ENCODE measurements at places on chromosomes 4 and X. TPM values are rescaled to one million over a fixed set of nuclear protein-coding genes. Genes with fewer than 3 reads are reported as not detected.

GRCh38 chr4:169032883-169033645, 23.0 kb upstream of the CBR4 start:
- H3K4me1 ChIP-seq: no peaks in the 10 kb centered on the region
- DNase-seq: no peak
- H3K27me3 ChIP-seq: no peaks in the 10 kb centered on the region
- H3K36me3 ChIP-seq: no peaks in the 10 kb centered on the region

DNA sequence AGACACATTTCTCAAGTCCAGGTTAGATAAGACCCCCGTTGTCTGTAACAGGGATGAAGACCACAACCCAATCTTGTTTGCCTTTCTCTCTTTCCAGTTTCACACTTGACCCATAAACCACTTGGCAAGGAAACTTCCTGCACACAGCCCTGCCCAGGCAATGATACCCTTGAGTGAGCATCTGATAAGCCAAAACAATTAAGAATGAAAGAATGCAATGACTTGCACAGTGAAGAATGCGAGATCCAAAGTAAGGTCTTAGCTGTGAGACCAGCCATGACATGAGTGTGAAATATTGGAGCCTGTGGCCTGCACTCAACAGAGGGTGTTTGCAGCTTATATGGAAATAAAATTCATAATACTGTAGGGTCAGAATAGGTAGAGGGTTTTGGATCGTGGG, 37.9 kb upstream of the MXRA5 start:
- DNase-seq: no peak
- H3K36me3 ChIP-seq: no peaks in the 10 kb centered on the region
- H3K27ac ChIP-seq: no peak overlapping the region
- H3K4me1 ChIP-seq: no peaks in the 10 kb centered on the region
- no peak overlapping the region for H3K4me3 ChIP-seq

DNA sequence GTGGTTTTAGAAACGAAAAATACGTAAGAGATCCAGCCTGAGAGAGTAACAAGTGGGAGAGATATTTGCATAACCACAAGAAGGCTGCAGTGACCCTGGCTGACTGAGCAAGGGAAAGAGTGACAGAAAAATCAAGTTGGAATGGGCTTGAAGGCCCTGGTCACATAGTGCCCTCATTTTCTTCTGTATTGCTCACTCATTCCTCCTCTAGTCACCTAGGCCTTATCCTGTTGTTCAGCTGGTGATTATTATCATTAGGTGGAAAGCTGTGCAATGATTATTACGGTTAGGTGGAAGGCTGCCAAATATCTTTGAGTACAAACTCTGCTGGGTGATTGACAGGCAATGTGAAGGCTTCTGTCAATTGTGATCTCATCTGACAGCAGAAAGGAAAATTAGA, 2384.1 kb downstream of the PCDH7 start:
- no peaks in the 10 kb centered on the region for H3K36me3 ChIP-seq
- H3K4me1 ChIP-seq: no peaks in the 10 kb centered on the region
- no peak for DNase-seq
- no peak overlapping the region for H3K27ac ChIP-seq
- H3K4me3 ChIP-seq: no peak overlapping the region

DNA sequence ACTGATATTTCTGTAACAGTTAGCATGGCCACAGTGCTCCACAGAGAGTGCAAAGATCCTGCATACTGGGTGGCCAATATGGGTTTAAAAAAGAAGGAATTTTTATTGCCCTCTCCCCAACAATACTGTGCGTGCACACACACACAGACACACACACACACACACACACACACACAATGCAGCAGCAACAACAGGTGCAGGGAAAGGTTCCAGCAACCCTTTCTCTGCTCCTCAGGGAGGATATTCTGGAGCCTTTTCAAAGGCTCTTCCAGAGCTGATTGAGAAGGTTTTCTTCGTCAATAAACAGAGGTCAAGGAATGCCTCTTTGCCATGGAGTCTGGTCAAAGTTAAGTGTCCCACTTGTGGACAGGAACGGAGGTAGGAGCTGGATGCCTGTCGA, 84.8 kb upstream of the ZFP42 start:
- no peaks in the 10 kb centered on the region for H3K27me3 ChIP-seq
- H3K27ac ChIP-seq: no peak overlapping the region

DNA sequence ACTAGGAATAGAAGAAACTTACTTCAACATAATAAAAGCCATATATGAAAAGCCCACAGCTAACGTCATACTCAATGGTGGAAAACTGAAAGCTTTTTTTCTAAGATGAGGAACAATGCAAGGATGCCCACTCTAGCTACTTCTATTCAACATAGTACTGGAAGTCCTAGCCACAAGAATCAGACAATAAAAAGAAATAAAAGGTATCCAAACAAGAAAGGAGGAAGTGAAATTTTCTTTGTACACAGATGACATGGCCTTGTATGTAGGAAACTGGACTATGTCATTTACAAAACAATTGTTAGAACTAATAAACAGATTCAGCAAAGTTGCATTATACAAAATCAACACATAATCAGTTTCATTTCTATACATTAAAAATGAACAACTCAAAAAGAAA, 25.5 kb upstream of the NXT2 start:
- H3K27ac ChIP-seq: no peak overlapping the region
- H3K4me1 ChIP-seq: no peaks in the 10 kb centered on the region
- DNase-seq: no peak
- peaks cover 6% of the 10 kb centered on the region for H3K27me3 ChIP-seq

- H3K27me3 ChIP-seq: no peaks in the 10 kb centered on the region
- H3K4me3 ChIP-seq: no peak overlapping the region
- H3K27ac ChIP-seq: no peak overlapping the region
- no peaks in the 10 kb centered on the region for H3K36me3 ChIP-seq
These were observed 90.5 kb upstream of the ZNF827 start for GRCh38 chr4:146029147-146029546.

DNA sequence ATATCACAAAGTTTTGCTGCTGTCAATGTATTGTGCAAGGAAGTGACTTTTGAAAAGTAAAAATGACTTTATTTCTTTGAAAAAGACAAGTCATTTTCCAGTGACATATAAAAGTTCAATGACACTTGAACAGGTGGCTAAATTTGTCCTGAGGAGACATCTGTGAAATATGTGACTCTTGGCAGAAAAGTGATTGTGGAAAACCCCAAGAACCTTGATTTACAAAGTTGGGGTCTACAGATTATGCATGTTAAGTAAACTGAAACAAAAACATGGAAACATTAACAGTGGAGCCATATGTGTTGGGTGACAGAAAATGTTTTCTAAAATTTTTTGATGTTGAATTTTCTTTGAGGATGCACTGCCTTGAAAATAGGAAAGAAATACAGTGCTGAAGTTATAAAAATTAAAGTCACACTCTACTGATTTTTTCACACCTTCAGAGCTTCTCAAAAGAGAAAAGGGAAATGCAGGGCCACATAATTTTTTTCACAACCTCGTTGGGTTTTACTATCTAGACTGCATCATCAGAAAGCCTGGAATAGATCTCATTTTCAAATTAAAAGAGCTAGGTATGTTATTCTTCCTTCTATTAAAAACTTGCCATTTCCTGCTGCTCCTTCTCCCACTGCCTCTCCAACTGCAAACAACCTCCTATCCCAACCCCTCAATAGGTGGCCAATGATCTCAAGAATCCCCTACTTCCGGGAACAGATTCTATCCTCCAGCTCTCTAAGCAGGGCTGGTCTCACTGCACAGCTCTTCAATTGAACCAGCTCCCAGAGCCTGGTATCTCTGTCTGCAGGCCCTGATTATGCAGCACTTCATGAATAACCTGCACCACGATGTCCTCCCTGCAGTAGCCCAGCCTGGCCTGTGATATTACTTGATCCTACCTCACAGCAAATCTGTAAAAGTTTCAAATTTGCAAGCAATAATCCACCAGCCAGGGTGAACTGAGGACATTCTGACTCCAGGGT, 570.8 kb upstream of the CPEB2 start:
- no peak overlapping the region for H3K27ac ChIP-seq
- no peak overlapping the region for H3K4me3 ChIP-seq
- no peaks in the 10 kb centered on the region for H3K4me1 ChIP-seq

DNA sequence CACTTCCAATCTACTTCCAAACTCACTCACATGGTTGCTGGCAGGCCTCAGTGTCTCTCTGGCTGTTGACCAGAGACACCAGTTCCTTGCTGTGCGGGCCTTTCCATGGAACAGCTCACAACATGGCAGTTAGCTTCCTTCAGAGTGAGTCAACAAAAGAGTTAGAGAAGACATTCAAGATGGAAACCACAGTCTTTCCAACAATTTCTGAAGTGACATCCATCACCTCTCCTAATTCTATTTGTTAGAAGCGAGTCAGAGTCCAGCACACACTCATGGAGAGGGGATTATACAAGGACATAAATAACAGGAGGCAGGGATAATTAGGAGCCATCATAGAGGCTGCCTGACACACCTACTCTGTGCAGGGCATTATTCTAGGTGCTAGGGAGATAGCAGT, 62.5 kb upstream of the TMEM164 start:
- no peaks in the 10 kb centered on the region for H3K36me3 ChIP-seq
- no peak for DNase-seq
- H3K27ac ChIP-seq: no peak overlapping the region
- no peak overlapping the region for H3K4me3 ChIP-seq
- H3K4me1 ChIP-seq: no peaks in the 10 kb centered on the region

DNA sequence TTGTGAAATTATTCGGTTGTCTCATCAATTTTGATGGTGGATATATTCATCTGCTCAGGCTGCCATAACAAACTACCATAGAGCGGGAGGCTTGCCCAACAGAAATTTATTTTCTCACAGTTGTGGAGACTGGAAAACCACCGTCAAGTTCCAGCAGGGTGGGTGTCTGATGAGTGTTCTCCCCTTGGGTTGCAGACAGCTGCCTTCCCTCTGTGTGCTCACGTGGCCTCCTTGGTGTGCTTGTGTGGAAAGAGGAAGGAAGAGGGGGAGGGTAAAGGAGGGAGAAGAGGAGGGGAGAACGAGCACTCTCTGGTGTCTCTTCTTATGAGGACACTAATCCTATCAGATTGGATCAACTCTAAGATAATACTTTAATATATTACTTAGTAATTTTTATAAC, 123.8 kb upstream of the TEX13D start:
- no peaks in the 10 kb centered on the region for H3K27me3 ChIP-seq
- no peak for DNase-seq
- H3K27ac ChIP-seq: no peak overlapping the region
- peaks cover 9% of the 10 kb centered on the region for H3K4me1 ChIP-seq
- H3K4me3 ChIP-seq: no peak overlapping the region
- no peaks in the 10 kb centered on the region for H3K36me3 ChIP-seq

DNA sequence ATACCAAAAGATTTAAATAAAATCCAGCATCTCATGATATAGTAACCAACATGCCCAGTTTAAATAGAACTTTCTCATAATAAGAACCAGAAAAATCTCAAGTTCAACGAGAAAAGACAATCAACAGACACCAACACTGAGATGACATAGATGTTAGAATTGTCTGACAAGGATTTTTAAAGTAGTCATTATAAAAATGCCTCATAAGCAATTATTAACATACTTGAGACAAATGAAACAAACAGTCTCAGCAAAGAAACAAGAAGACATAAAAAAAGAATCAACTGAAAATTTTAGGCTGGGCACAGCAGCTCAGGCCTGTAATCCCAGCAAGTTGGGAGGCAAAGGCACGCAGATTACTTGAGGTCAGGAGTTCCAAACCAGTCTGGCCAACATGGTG, 118.1 kb downstream of the FGF16 start:
- H3K4me3 ChIP-seq: no peak overlapping the region
- H3K27me3 ChIP-seq: no peaks in the 10 kb centered on the region
- no peak for DNase-seq
- peaks cover 7% of the 10 kb centered on the region for H3K36me3 ChIP-seq
- H3K27ac ChIP-seq: no peak overlapping the region

DNA sequence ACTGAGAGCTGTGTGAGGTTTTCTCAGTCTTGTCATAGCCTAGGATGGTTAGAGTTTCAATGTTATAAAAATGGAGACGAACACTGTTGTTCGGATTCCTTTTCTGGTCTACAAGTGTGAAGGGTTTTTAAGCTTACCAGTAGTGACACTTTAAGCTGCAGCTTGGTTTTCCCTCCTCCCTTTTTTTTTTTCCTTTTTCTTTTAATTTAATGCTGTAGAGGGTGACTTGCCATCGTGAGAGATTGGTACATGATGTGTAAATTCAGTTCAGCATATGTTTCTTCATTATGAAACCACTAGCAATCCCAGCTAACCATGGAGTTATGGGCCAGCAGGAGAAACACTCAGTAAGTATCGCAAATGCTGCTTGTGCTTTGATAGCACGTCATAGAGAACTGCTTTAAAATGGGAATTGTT, 165.0 kb downstream of the RAPGEF2 start:
- no peaks in the 10 kb centered on the region for H3K36me3 ChIP-seq
- no peak for DNase-seq
- no peaks in the 10 kb centered on the region for H3K27me3 ChIP-seq
- H3K27ac ChIP-seq: no peak overlapping the region

GRCh38 chrX:2311501-2311900, 189.3 kb downstream of the DHRSX start:
- no peak for DNase-seq
- no peaks in the 10 kb centered on the region for H3K27me3 ChIP-seq
- H3K27ac ChIP-seq: no peak overlapping the region
- no peaks in the 10 kb centered on the region for H3K36me3 ChIP-seq

GRCh38 chrX:74370487-74370886, 50.8 kb upstream of the SLC16A2 start:
- no peak overlapping the region for H3K27ac ChIP-seq
- H3K36me3 ChIP-seq: no peaks in the 10 kb centered on the region
- H3K27me3 ChIP-seq: no peaks in the 10 kb centered on the region
- DNase-seq: no peak

DNA sequence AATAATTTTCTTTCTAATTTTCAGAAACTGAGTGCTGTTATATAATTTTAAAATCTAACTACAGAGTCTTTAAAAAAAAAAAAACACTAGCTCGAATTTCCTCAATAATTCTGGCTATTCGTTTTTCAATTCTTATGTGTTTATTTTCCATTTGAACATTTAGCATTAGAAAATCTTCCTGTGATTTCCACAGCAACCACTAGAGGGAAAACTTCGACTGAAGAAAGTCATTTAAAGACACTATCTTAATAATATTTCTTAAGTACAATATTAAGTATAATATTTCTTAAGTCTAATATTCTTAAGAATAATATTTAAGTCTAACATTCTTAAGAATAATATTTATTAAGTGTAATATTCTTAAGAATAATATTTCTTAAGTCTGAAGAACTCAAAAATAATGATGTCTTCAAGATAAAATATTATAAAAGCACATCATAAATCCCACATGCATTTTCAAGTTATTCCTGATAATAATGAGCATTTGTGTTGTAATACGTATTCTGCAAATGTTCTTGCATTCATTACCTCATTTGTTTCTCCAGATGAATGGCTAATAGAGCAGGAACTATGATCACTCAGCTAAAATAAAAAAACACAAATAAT, 118.4 kb upstream of the WDR17 start:
- no peak overlapping the region for H3K4me3 ChIP-seq
- no peak for DNase-seq
- no peaks in the 10 kb centered on the region for H3K4me1 ChIP-seq
- no peaks in the 10 kb centered on the region for H3K36me3 ChIP-seq
- no peak overlapping the region for H3K27ac ChIP-seq
- no peaks in the 10 kb centered on the region for H3K27me3 ChIP-seq

GRCh38 chr4:15833801-15834200, 55.7 kb downstream of the CD38 start:
- DNase-seq: no peak
- H3K36me3 ChIP-seq: no peaks in the 10 kb centered on the region

Gene MAGED4B
- 2.7 TPM for total RNA-seq

Gene DCAF4L1
- 0.44 TPM for total RNA-seq

Gene OPHN1
- total RNA-seq: 0.15 TPM

Gene FGB
- not detected for total RNA-seq

Gene CNOT6L
- total RNA-seq: 237 TPM

Gene EREG
- total RNA-seq: 1.0 TPM

Gene RBM46
- total RNA-seq: not detected

Gene STK26
- 18.4 TPM for total RNA-seq

Gene ARHGAP24
- not detected for total RNA-seq

Gene PIR
- total RNA-seq: not detected
